Stimulated activated CD8-positive, alpha-beta memory T cell treated with anti-CD3 and anti-CD28 coated beads, Interleukin-7, amount 100 ng/mL, for 4 hours (primary cell): ENCODE measurements at places on chromosomes 7 and 10.

DNA sequence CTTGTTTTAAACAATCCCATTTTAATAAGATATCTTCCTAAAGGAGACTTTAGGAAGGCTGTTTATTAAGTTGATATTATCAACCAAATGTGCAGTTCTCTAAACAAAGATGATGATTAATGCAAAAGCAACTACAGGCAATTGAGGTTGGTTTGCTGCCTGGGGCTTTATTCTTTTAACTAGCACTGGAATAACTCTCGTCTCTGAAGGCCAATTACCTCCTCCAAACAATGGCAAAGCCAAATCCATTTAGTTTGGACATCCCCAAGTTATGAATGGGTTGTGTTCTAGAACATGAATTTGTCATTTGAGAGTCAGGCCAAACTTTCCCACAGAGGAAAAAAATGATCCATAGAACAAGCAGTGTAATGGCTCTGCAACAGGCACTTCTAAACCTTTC, 114.1 kb downstream of the SLC16A9 start:
- DNase-seq: no peak

DNA sequence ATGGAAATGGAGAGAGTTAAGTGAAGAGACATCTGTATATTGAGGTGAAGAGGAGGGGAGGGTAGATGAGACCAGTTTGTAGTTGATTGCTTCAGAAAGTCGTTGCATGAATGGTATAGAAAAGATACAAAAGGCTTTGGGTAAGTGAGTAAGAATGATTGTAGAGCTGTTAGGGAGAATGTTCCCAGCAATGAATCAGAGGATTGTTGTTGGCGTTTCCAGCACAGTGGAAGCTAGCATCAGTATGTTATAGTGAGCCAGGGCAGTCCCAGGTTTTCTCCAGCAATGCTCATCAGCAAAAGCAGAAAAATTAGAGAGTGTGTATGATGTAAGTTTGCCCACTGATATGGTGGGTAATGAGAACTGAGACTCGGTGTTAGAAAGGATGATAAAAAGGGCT, 15.4 kb upstream of the CDK6 start:
- no peak for DNase-seq

DNA sequence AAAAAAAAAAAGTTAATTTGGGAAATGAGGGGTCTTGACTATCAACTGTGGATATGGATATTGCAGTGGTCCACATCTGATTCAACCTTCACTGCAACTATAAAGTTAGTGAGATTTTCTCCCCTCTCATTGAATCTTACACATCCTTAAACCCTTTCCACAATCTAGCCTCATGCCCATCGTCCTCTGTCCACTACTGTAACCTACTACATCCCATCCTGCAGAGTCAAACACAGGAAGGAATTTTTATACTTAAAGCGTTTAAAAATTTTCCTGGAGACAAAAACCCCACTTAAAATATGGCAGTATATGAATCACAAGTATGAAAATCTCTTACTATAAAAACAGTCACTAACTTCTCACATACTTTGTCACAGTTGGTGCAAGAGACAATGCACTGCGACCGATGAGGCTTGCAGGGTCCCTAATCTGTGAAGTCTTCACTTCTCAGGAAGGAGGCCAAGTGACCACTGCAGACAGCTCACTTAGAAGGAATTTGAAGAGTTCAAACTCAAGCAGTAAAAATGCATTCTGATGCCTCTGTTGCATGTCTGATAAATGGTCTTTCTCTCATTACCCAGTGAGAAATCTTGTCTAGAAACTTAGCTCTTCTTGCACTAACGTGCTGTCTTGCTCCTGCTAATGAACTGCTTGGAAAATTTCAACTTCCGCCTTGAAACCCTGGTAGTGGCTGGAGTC, 50.3 kb upstream of the ST8SIA6 start:
- no peak for DNase-seq

- peak; percentile 28 for DNase-seq
Observed at GRCh38 chr10:70575874-70576802, 26.4 kb downstream of the PRF1 start.

GRCh38 chr10:21534604-21535493, 817 bp downstream of the MLLT10 start:
- peak; percentile 34 for DNase-seq

- no peak for DNase-seq
Observed at GRCh38 chr7:30743371-30744074, 8.4 kb upstream of the INMT start.

- DNase-seq: no peak
Observed at GRCh38 chr10:130615457-130615856, 479.3 kb downstream of the GLRX3 start.

DNA sequence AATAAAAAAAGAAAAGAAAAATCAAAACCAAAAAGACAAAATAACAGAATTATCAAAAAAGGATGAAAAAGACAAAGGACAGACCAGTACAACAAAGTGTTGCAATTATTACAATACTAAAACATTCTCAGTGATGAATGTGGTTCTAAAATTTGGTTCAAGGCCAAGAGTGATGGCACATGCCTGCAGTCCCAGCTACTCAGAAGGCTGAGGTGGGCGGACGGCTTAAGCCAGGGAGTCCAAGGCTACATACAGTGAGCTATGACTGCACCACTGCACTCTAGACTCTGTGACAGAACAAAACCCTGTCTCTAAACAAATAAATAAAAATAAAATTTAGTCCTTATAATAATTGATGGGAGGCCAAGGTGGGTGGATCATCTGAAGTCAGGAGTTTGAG, 14.5 kb downstream of the BAZ1B start:
- DNase-seq: no peak

GRCh38 chr10:29279779-29280487, 8.9 kb upstream of the LYZL1 start:
- no peak for DNase-seq

DNA sequence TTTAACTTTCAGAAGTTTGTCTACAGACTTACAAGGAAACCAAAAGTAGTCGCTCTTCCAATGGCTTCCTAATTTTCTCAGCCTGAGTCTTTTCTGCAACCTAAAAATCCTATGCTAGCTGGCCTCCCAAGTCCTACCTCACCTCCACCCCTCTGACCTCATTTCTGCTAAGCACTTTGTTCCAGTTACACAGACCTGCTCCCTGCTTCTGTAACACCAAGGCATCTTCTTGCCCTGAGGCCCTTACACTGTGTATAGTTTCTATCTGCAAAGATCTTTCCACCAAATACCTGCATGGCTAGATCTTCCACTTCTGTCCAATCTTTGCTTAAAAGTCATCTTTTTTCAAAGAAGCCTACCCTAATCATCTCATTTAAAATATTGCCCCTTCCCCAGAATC, 1.9 kb upstream of the SNX13 start:
- no peak for DNase-seq

DNA sequence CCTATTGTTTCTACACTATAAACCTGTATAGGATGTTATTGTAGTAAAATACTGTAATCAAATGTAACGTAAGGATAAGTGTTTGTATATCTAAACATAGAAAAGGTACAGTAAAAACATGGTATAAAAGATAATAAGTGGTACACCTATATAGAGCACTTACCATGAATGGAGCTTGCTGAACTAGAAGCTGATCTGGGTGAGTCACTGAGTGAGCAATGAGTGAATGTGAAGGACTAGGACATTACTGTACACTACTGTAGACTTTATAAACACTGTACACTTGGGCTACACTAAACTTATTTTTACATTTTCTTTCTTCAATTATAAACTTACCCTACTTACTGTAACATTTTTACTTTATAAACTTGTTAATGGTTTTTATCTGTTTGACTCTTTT, 732.9 kb upstream of the LRRN3 start:
- no peak for DNase-seq

- no peak for DNase-seq
Observed at GRCh38 chr7:86939197-86939814, 120.1 kb downstream of the ELAPOR2 start.

DNA sequence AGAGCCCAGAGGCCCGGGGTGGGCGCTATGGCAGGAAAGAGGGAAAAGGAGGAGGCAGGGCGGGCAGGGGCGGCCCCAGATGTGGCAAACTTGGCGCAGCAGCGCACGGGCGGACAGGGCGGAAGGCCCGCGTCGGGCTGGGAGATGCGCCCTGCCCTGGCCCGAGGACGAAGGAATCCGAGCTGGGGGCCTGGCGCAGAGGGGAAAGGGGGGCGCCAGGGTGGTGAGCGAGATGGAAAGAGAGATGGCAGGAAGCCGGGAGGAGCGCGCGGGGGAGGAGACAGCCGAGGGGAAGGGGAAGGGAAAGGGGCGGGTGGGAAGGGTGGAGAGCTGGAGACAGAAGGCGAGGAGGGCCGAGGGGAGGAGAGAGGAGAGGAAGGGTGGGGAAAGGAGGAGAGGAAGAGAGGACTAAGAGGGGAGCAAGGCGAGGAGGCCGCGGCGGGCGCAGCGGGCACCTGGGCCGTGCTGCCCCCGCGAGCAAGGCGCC, at the start of gene MARVELD1:
Gene MARVELD1 (plus strand): TSS at position 392 of the 487 bp plus-strand sequence. CDS start 147 bp downstream, outside the sequence.
- DNase-seq: no peak

GRCh38 chr10:77608281-77608680, 29.3 kb downstream of the KCNMA1 start:
- DNase-seq: no peak

GRCh38 chr10:122853665-122854313, 8.1 kb upstream of the CUZD1 start:
- no peak for DNase-seq

DNA sequence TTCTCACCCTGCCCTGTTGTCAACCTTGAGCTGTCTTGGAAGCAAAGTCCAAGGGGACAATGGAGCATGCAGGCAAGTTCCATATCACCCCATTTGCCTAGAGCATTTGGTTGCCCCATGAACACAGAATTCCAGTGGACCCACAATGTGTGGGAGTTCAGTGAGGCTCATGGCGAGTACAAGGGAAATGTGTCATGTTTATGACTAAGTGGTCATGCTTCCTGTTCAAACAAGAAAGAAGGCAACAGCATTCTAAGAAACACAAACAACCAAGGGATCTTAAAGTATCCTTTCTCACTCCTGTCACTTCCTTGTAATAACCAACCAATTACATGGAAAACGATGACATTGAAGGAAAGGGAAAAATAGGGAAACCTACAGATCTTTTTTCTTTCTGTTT, 513.0 kb downstream of the INHBA start:
- no peak for DNase-seq

DNA sequence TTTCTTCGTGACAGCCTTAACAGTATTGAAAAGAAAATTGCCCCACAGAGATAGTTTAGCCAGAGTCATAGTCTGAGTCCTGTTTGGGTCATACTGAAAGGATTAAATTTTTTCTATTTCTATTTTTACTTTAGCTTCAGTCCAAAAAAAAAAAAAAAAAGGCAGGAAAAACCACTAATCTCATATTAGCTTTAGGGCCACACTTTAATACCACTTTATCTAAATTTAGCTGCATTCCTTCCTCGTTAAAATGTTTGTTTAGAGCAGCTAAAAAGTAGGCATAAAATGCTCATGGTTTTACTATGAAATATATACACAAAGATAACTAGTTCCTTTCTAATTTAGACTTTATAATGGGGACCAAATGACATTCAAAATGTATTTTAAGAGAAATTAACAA, 216.5 kb upstream of the TMEM196 start:
- DNase-seq: no peak

DNA sequence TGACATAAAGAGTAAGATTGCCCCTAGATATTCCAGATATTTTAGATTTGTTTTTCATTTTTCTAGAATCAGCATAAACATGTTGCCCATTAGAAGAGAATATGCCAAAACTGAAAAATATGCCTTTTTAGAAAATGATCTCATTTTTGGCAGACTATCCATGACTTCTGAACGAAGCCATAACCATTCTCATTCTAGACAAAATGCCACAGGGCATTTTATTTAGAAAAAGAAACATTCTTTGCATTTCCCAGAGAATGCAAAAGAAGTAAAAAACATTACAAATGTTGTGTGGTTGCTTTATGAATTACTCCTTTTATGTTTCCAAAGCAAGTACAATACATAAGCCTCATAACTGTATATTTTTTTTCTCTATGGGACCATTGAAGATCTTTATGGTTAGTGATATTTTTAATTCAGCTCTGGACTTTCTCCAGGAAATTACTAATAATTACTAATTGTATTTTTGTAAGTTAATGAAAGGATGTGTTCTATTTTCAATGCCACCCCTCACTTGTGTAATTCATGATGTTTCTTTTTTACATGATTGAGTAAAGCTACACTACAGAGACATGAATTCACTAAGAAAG, 109.6 kb upstream of the SEM1 start:
- no peak for DNase-seq

- DNase-seq: no peak
Observed at GRCh38 chr10:75825661-75826060, 394.2 kb downstream of the LRMDA start.

DNA sequence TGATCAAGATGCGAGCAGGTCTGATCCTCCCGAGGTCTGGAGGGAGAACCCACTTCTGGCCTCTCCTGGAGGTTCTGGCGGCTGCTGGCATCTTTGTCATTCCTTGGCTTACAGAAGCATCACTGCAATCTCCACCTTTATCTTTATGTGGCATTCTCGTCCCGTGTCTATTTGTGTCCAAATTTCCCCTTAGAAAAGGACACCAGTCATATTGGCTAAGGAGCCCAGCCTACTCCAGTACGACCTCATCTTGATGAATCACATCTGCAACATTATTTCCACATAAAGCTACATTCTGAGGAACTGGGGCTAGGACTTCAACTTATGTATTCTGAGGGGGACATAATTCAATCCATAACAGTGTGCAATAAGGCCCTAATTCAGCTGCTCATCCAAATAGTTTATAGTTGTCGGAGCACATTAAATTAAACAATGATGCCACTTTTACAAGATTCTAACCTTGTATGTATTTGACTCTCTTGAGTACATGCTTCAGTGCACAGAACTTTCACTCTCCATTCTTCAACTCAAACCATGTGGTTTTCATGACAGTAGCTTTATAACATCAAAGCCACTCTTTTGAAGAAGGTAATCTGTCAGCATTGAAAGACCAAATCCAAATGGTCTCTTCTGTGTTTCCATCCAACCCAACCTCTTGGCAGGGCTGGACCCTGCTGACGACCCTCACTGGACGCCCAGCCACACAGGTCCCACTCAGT, 86.2 kb upstream of the DDC start:
- DNase-seq: no peak

GRCh38 chr7:129550693-129551360, 48.5 kb downstream of the SMKR1 start:
- DNase-seq: no peak

GRCh38 chr7:130529417-130529816, 37.5 kb downstream of the MEST start:
- no peak for DNase-seq

DNA sequence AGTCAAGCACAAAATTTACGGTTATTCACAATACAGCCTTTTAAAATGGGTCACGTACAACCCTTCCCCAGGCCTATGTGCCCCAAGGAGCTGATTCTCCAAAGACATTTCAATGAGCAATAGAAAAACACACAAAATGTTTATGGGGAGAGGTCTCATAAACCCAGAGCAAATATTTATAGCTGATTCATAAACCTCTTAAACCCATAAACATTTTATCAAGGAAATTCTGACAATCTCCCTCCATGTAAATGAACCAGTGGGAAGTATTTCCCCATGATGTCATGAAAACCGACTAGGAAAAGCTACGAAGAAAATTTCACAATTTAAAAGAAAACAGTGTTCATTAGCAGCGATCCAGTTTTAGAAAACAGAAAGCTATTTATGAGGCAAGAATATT, 36.0 kb downstream of the SFMBT2 start:
- no peak for DNase-seq

- no peak for DNase-seq
Observed at GRCh38 chr10:104450954-104451353, 97.3 kb downstream of the CFAP58 start.

- no peak for DNase-seq
Observed at GRCh38 chr7:27245798-27246691, 3.4 kb downstream of the EVX1 start.

GRCh38 chr10:101763141-101763846, 12.6 kb downstream of the FGF8 start:
- no peak for DNase-seq
